ENCODE measurements at places on chromosomes 5 and 9.

DNA sequence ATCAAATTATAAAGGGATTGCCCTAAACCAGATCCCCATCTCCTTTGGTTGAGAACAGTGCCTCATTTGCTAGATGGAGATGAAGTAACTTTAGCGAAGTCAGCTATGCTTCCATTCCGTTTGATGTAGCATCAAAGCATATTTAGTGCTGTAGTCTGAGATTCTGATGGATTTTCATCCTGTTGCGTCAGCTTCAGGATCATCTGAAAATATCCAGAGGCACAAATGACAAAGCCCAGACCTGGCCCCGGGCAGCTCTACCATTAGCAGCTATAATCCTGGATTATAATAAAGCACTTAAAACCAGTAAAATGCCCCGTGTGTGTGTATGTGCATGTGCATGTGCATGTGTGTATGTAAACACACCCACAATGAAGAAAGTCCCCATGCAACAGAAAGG lies 44.7 kb downstream of the ERAP1 start:
- DNase-seq, result no peak

GRCh38 chr9:78615372-78615771 lies 318.4 kb downstream of the PSAT1 start:
- DNase-seq, result no peak

- DNase-seq, result no peak
Observed at GRCh38 chr9:33468215-33468730, 5.5 kb downstream of the NOL6 start.

GRCh38 chr9:37094751-37095150 lies 25.6 kb upstream of the ZCCHC7 start:
- no peak for DNase-seq

GRCh38 chr9:130445268-130445983 lies 665 bp downstream of the ASS1 start:
- no peak for DNase-seq

- no peak for DNase-seq
Observed at GRCh38 chr5:9173281-9174048, 372.4 kb downstream of the SEMA5A start.

- DNase-seq, result no peak
Observed at GRCh38 chr5:145157841-145158240, 677.3 kb downstream of the PRELID2 start.

- no peak for DNase-seq
Observed at GRCh38 chr5:78269088-78269703, 25.3 kb downstream of the AP3B1 start.

DNA sequence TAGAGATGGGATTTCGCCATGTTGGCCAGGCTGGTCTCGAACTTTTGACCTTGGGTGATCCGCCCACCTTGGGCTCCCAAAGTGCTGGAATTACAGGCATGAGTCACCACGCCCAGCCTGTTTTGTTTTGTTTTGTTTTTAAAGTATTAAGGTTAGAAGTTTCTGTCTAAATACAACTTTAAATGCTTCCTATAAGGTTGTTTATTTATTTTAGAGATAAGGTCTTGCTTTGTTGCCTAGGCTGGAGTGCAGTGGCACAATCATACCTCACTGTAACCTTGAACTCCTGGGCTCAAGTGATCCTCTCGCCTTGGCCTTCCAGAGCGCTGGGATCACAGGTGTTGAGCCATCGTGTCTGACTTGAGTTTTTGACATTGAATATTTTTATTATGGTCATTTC lies 11.4 kb downstream of the MRRF start:
- DNase-seq, result no peak

- no peak for DNase-seq
Observed at GRCh38 chr5:36570301-36571095, 35.9 kb upstream of the SLC1A3 start.

DNA sequence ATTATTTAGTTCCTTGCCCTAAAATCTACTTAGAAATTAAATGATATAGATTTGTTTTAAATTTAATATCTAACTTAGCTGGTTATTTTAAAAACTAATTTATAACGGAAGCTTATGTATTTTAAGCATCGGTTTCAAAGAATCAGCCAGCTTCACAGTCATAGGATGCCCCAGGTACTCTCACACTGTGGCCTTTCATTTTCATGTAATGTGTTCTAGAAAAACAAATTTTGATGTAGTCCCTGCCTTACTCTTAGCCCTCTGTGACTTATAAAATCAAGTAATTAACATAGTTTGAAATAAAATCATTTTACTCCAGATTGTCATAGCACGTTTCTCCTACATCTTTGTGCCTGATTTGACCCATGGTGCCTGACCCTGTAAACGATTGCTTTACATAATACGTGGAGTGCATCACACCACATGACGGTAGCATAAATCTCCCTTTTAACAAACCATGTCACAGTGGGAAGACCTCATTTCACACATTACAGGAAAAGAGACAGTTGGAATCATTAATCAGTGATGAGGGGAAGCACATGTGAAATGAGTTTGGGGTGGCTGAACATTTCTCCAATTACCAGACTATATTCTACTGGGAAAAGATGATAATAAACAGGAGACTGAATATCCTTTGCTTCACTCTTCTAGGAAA lies 731.5 kb upstream of the CDH9 start:
- DNase-seq, result no peak

GRCh38 chr5:138111937-138112336 lies 27.3 kb downstream of the NME5 start:
- DNase-seq, result no peak

- no peak for DNase-seq
Observed at GRCh38 chr9:119951090-119951489, 581.9 kb upstream of the BRINP1 start.

DNA sequence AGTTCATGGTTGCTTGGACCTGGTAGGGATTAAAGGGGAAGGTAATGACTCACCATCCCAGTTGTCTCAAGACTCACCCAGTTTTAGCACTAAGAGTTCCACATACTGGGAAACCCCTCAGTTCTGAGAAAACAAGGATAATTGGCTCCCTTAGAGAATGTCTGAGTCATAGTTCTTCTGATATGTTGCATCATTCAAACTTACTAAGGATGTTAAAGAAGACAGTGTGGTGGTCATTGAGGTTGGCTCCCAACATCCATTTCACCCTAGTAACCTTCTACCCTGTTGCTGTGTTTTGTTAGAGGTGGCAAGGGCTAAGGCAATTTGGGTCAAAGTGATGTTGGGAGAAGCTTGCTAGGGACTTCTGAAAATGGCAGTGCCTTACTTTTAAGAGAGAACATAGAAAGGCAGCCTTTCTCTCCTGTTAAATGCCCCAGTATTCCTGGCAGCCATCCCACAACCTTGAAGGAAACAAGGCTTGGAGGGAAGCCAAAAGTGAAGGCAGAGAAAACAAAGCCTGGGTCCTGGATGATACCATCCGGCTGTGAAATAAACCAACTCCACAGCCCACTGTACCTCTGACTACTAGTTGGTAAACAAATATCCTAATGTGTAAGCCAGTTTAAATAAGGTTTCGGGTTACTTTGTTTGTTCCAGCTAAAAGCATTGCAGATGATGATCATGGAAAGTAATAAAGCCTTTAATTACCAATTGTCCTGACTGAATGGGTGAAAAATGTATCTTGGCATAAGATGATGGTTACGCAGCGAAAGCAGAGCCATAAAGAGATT lies 80.4 kb upstream of the ADAMTSL1 start:
- no peak for DNase-seq

DNA sequence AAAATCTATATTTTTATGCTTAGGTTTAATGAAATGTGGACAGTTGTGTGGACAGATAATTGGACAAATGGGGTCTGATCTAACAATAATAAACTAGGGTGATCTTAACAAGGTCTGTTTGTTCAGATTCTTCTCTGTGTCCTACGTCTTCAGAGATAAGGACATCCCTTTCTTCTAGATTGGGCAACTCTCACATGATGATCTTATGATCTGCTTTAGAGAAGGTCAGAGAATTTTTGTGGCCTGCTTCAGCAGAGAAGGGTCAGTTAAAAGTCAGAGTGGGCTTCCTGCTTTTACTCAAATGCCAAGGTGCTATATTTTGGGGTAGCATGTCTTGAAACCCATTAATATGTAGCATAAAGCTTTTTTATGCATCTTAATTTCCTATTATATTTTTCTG lies 63.8 kb upstream of the RGMB start:
- no peak for DNase-seq

GRCh38 chr5:29367176-29367833 lies 1826.2 kb upstream of the CDH6 start:
- DNase-seq, result no peak

- DNase-seq, result no peak
Observed at GRCh38 chr9:90801973-90802322, 329 bp downstream of the SYK start.

DNA sequence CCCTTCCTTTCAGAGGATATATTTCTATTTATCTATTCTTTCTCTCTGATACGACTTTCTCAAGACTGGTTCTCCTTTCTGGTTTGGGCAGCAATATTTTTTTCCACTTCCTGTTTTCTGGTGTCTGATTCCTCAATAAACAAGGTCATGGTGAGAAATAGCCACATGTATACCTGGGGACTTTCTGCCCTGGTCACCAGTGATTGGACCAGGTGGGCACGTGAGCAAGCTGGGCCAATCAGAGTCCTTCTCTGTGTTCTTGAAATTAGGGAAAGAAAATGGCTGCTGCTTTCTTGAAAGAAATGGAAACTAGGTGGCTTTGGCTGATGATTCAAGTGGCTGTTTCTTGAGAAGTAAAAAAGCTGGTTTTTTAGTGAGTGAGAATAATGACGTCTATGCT lies 18.4 kb upstream of the GSN start:
- DNase-seq, result no peak

DNA sequence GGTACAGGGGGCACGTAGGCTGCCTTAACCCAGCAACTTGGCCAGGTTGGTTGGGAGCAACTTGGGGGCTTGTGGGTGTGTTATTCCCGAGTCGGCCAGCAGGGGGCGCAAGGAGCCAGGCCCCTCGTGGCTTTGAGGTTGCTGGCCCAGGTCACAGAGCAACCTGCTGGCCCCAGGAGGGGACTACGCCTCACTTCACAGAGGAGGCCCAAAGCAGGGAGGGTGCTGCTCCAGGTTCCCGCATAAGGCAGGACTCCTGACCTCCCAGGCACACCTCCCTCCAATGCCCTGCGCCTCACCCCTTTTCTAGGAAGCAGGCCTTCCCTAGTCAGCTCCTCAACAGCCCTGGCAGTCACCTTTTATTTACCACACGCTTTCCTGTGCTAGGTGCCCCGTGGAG lies 18.1 kb downstream of the KYAT1 start:
- peak; percentile 91 for DNase-seq

- no peak for DNase-seq
Observed at GRCh38 chr5:181051841-181052671, 12.0 kb downstream of the BTNL9 start.

- DNase-seq, result no peak
Observed at GRCh38 chr9:131623655-131624330, 78.5 kb downstream of the PRRT1B start.

- peak; percentile 88 for DNase-seq
Observed at GRCh38 chr9:126704892-126705766, 91.4 kb downstream of the LMX1B start.

DNA sequence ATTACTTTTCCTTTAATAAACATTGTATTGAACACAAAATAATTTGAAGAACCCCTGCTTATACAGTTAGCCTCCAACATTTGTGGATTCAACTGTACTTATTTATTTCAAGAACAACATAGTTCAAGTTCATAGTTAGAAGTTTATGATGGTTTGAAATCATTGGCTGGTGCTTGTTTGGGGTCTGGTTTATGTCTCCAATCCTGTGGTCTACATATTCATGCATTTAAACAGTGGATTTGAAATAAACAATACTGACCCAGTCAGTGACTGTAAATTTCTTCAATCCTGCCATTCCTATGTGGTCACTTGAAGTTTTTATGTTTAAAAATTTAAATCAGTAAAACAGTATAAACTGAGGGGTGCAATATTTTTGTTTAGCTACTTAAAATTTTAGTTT lies 145.1 kb upstream of the TRPC7 start:
- no peak for DNase-seq

GRCh38 chr5:56314529-56314928 lies 81.4 kb upstream of the ANKRD55 start:
- peak; percentile 68 for DNase-seq

GRCh38 chr5:168472329-168472728 lies 13.9 kb upstream of the RARS1 start:
- DNase-seq, result no peak

GRCh38 chr9:129145841-129146292 lies 32.2 kb downstream of the IER5L start:
- no peak for DNase-seq

- no peak for DNase-seq
Observed at GRCh38 chr5:162886717-162887116, 550.7 kb upstream of the CCNG1 start.

Data from activated CD4-positive, alpha-beta T cell treated with anti-CD3 and anti-CD28 coated beads, Interleukin-2, amount 50 U/mL, for 48 hours (primary cell).